Calu3 (cell line): ENCODE measurements at places on chromosomes 5 and 9. TPM values are rescaled to one million over a fixed set of nuclear protein-coding genes. Genes with fewer than 3 reads are reported as not detected.

DNA sequence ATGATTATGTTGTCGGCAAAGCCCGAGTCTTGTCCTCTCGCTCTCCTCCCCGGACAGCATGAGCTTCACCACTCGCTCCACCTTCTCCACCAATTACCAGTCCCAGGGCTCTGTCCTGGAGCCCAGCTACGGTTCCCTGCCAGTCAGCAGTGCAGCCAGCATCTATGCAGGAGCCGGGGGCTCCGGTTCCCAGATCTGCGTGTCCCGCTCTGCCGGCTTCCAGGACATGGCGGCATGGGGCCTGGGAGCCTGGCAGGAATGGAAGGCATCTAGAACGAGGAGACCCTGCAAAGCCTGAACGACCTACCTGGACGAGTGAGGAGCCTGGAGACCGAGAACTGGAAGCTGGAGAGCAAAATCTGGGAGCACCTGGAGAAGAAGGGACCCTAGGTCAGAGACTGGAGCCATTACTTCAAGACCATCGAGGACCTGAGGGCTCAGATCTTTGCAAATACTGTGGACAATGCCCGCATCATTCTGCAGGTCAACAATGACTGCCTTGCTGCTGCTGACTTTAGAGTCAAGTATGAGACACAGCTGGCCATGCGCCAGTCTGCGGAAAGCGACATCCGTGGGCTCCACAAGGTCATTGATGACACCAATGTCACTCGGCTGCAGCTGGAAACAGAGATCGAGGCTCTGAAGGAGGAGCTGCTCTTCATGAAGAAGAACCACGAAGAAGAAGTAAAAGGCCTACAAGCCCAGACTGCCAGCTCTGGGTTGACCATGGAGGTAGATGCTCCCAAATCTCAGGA is 101.3 kb upstream of the MAN2A1 start:
- DNase-seq, result no peak

GRCh38 chr9:16524078-16524477 is 346.4 kb downstream of the BNC2 start:
- DNase-seq, result no peak

DNA sequence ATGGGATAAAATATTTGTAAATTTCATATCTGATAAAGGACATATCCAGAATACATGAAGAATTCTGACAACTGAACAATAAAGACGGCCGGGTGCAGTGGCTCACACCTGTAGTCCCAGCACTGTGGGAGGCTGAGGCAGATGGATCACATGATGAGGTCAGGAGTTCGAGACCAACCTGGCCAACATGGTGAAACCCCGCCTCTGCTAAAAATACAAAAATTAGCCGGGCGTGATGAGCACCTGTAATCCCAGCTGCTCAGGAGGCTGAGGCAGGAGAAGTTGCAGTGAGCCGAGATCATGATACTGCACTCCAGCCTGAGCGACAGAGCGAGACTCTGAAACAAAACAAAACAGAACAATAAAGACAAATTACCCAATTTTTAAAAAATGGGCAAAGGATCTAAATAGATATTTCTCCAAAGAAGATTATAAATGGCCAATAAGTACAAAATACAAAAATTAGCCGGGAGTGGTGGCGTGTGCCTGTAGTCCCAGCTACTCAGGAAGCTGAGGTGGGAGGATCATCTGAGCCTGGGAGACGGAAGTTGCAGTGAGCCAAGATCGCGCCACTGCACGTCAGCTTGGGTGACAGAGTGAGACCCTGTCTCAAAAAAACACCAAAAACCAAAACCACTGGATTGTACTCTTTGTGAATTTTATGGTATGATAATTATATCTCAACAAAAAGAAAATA is 9.6 kb upstream of the NSD1 start:
- DNase-seq, result no peak

CDX1 gene
- total RNA-seq, result not detected in 2 replicates

AQP7 gene
- total RNA-seq, result 0.35 and 1.2 TPM in 2 replicates
